ENCODE measurements at places on chromosomes 5 and 9.

- DNase-seq: no peak
Measured at GRCh38 chr5:66436721-66437120, 159.5 kb upstream of the MAST4 start.

DNA sequence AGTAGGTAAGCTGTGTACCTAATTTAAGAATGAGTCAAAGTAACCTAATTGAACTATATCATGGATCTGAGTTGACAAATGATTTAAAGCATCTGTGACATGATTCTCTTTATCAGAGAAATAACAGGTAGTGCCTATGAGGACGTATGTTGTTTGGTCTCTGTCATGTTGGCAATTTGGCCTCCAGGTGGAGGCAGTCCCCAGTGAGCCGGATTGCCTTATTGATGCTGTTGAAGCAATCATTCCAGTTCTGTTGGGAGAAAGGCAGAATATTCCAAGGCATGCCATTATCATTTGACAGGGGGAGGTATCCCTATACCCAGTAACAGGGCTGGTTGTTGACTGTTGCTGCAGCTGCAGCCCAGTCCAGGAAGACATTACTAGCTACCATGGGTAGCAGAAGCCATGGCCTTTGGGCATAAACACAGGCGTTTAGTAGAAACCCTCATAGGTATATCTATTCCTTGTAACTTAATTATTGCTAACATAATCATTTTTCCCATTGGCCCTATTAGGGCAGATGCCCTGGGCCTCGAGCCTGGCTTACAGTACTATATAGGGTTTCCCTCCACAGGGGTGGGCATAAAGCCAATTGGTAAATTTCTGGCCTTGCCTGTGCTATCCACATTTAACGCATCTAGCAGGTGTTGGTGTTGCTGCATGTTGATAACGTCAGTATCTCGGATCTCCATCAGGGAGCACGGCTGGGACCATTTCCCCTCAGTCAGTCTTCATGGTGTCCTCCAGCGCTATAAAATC, 12.2 kb upstream of the SLC22A4 start:
- no peak for DNase-seq

DNA sequence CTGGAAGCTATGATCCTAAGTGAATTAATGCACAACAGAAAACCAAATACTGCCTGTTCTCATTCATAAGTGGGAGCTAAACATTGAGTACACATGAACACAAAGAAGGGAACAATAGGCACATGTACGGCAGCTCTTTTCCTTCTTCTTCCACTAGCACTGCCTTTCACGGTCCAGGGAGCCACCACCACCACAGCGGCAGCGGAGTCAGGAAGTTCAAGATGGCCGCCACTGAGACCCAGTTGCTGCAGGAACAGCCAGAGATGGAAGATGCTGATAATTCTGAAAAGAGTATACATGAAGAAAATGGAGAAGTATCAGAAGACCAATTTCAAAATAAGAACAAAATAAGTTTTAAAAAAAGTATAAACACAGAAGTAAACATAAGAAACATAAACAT, 39.5 kb upstream of the TNFSF15 start:
- no peak for DNase-seq

DNA sequence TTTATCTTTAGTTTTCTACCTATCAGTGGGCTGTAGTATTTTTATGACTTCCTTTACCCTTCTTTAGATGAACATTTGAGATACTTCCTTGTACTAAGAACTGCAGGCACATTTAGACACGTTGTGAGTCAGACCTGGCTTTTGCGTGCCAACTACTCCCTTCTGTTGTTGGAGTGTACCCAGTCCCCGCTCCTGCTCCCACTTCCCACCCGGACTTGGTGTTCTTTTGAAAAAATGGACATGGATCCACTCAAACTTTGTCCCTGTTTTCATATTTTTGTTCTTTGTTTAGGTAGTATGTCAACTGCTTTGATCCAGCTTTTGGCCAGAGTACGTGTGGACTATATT, 60.7 kb downstream of the PARP8 start:
- no peak for DNase-seq

DNA sequence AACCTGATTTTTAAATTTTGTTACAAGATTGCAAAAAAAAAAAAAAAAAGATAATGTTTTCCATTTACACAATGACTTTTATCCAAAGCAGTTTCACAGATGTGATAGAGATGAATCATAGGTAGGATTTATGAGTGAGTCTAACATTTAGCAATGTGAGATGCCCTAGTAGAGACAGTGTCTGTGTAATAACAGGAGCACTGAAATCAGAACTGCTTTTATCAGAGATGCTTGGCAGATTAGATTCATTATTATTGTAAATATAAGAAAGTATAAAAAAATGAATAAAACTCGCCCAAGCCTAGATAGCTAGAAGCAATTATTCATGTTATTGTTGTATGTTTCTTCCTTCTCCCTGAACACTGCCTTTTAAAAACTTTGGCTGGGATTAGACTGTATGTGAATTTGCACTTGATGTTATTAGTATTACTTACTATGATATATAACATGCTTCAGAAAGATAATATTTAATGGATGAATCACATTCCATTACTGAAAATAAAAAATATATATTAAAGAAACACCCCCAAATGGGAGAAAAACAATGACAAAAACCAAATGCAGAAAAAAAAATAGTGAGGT, 567.3 kb upstream of the KLF4 start:
- no peak for DNase-seq

DNA sequence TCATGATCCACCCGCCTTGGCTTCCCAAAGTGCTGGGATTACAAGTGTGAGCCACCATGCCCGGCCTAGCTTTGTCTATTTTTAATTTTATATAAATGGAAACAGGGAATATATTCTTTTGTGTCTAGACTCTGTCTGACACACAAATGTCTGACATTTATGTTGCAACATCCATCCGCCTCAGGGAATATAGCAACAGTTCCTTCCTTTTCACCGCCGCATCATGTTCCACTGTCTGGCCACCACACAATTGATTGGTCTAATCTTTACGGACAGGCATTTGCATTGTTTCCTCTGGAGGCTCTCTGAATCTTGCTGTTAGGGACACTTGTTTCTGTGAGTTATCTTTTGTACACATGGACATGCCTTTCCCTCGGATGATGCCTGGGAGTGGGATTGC, 20.1 kb upstream of the TBC1D9B start:
- DNase-seq: no peak

- no peak for DNase-seq
Measured at GRCh38 chr5:157369507-157369906, 90.5 kb upstream of the NIPAL4 start.

All from stimulated activated CD4-positive, alpha-beta T cell treated with anti-CD3 and anti-CD28 coated beads, Interleukin-2, amount 100 ng/mL, for 24 hours (primary cell).